ENCODE measurements at places on chromosomes 4 and X.

DNA sequence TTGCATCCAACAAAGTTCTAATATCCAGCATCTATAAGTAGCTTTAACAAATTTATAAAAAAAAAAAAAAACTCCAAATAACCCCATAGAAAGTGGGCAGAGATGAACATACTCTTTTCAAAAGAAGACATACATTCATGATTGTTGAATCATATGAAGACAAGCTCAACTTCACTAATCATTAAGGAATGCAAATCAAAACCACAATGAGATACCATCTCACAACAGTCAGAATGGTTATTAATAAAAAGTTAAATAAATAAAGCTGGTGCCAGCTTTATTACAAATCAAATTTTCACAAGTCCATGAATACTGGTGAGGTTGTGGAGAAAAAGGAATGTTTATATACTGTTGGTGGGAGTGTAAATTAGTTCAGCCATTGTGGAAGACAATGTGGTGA is 592.0 kb downstream of the IQCM start:
- DNase-seq: peak; percentile 89

- DNase-seq: no peak
Observed at GRCh38 chr4:1199556-1200331, 27.4 kb upstream of the SPON2 start.

- no peak for DNase-seq
Observed at GRCh38 chr4:81607950-81608349, 136.2 kb upstream of the RASGEF1B start.

- peak; percentile 77 for DNase-seq
Observed at GRCh38 chrX:132217203-132218073, 1.8 kb downstream of the RAP2C start.

- DNase-seq: peak; percentile 30
Observed at GRCh38 chr4:7752649-7753048, 187.0 kb downstream of the AFAP1 start.

GRCh38 chrX:67781132-67781531 is 237.3 kb downstream of the AR start:
- no peak for DNase-seq

GRCh38 chrX:140040386-140040785 is 75.1 kb upstream of the CXorf66 start:
- DNase-seq: no peak

DNA sequence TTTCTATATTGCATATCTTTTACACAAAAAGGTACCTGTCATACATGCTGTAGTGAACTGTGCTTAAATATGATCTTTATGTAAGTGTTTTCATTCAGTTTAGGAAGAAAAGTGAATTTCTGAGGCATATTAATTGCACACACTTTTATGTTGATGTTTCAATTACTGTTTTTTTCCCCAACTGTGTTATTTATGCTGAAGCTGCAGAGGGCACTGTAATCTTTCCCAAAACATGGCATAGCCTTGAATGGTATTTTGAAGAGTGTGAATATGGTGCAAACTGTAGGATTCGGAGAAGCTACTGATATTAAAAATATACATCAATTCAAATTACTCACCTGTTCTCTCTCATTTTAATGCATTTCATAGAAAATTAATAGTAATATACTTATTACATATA is 6.0 kb upstream of the CENPE start:
- DNase-seq: peak; percentile 7

DNA sequence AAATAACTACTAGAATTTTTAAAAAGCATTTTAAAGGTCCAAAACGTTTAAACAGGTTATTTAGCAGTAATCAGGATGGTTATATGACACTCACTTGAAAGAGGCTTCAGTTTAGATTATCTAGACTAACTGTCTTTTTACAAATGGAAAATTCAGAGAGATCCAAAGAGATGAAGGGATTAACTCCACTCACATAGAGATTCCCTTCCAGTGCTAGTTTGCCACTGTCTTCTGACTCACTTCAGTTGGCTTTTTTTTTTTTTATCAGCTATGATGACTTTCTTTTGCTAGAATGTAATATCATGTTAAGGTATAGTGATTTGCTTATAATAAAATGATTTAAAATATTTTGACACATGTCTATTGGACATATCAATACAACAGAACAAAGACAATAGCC is 43.8 kb downstream of the GALNT7 start:
- DNase-seq: no peak

DNA sequence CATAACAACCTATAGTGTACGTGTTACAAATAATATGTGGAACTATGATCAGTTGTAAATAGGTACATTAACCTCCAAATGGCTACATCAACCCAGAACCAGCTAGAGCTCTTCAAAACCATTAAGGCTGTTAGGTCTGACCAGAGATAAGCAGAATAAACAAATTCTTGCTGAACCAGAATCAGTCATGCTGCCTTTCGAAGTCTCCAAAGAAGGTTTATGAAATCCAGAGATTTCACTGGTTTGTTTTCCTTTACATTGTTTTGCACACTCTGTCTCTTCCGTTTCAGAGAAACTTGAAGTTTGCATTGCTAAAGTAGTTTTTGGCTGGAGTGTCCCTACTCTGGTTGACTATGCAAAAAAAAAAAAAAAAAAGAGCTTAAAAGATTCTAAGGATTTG is 177.3 kb upstream of the SLIT2 start:
- DNase-seq: peak; percentile 47

- peak; percentile 68 for DNase-seq
Observed at GRCh38 chrX:72714478-72714916, 391 bp upstream of the PHKA1 start.

- no peak for DNase-seq
Observed at GRCh38 chr4:168654104-168654847, 157.4 kb downstream of the PALLD start.

GRCh38 chrX:155188786-155189185 is 27.5 kb upstream of the VBP1 start:
- no peak for DNase-seq

- no peak for DNase-seq
Observed at GRCh38 chr4:8329859-8330761, 60.6 kb downstream of the HTRA3 start.

DNA sequence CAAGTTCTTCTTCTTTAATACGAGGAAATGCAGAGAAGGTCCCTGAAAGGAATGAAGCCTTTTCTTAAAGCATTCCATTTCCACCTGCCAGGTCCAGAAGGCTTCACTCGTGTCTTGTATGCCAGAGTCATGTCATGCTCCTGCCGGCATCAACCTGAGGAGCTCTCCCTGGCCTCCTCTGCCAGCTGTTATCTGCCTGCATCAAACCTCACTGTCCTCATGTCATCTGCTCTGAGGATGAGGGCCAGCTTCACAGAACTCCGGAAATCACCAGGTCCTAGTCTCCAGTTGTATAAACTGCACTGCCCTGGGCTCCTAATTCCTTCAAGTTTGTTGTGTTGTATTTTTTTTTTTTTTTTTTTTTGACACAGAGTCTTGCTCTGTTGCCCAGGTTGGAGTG is 20.0 kb upstream of the S100G start:
- no peak for DNase-seq

DNA sequence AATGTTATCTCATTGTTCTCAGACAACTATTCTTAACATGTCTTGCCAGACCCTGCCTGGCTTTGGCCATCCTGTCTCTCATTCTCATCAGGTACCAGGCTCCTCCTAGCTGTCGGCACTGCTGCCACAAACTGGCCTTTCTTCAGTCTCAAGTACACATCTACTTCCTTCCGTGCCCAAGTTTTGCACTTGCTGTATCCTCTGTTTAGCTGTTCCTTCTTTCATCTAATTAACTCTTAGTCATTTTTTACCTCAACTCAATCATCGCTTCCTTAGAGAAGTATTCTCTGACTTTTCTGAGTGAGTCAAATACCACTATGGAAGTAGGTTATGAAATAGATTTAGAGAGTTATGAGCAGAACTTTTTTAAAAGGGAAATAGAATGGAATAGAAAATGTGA is 19.7 kb downstream of the CXCL3 start:
- no peak for DNase-seq

DNA sequence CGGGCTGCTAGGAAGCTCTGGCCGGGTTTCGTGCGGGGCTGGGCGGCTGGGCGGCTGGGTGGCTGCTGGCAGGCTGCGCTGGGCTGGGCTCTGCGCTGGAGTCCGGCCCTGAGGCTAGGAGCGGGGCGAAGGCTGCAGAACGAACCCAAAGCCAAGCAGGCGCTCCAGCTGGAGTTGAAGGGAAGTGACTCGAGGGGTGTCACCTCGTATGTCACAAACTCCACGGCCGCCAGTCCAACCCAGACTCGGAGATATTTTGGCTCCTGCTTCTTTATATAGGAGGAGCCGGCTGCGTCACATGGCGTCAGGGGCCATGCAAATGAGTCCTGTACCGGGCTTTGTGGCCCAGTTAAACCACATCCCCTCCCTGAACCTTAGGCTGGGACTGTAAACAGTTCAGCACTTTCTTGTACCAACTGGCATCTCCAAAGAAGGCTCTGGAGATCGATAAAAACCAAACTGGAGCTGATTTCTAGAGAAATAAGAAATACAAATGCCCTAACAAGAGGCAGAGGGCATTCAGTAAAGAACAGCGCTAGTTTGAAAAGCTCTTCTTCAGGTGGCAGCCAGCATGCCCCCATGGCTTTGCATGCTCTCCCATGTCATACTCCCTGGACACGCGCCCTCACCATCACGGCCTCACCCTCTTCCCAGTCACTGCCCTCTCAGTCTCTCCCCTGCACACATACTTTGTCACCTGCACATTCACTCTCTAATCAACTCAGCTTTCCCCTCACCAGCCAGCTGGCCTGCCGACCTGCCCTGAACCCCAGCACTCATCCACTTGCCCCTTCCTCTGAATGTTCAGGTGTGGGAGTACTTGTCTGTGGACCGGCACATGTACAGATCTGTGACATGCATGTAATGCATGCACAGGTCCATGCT is 58.5 kb downstream of the TSC22D3 start:
- DNase-seq: peak; percentile 90

DNA sequence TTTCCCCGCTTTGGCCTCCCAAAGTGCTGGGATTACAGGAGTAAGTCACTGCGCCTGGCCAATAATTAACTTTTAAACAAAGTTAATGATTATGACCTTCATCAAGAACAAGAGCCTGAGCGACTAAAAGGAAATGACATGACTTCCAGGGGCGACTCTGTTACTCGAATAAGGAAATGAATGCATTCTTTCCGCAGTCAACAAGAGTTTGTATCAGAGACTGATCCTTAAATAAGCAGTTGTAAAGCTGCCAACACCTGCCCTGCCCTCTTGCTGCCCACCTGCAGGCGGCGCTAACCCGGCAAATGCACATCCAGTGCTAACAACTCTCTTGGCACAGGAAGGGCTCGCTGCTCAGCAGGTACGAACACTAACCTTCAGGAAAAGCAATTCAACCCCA is 27.3 kb downstream of the WDR1 start:
- DNase-seq: no peak

DNA sequence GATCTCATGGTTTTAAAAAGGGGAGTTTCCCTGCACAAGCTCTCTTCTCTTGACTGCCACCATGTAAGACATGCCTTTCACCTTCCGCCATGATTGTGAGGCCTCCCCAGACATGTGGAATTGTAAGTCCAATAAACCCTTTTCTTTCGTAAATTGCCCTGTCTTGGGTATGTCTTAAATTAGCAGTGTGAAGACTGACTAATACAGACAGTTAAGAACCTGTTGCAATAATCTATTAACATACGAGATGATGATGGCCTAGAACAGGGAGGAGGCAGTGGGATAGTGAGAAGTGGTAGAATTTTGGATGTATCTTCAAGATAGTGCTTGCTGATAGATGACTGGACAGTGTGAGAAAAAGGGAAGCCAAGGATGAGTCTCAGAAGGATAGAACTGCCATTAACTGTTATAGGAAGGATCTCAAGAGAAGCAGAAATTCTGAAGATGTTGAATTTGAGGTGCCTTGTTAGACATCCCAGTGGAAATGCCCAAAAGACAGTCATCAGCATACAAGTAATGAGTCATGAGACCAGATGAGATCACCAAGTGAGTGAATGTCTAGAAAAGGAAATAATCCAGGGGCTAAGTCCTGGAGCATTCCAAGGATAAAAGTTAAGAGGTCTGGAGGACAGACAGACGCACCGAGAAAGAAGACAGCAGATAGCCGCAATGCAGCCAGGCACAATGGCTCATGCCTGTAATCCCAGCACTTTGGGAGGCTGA is 38.8 kb upstream of the UGDH start:
- peak; percentile 97 for DNase-seq

DNA sequence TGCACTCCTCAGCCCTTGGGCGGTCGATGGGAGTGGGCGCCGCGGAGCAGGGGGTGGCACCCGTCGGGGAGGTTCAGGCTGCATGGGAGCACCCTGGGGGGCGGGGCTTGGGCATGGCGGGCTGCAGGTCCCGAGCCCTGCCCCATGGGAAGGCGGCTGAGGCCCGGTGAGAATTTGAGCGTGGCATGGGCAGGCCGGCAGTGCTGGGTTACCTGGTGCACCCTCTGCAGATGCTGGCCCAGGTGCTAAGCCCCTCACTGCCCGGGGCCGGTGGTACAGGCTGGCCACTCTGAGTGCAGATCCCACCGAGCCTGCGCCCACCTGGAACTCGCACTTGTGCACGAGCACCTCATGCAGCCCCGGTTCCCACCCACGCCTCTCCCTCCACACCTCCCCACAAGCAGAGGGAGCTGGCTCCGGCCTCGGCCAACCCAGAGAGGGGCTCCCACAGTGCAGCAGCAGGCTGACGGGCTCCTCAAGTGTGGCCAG is 556.3 kb downstream of the GALNTL6 start:
- no peak for DNase-seq

GRCh38 chr4:82508806-82509428 is 52.9 kb downstream of the TMEM150C start:
- no peak for DNase-seq

DNA sequence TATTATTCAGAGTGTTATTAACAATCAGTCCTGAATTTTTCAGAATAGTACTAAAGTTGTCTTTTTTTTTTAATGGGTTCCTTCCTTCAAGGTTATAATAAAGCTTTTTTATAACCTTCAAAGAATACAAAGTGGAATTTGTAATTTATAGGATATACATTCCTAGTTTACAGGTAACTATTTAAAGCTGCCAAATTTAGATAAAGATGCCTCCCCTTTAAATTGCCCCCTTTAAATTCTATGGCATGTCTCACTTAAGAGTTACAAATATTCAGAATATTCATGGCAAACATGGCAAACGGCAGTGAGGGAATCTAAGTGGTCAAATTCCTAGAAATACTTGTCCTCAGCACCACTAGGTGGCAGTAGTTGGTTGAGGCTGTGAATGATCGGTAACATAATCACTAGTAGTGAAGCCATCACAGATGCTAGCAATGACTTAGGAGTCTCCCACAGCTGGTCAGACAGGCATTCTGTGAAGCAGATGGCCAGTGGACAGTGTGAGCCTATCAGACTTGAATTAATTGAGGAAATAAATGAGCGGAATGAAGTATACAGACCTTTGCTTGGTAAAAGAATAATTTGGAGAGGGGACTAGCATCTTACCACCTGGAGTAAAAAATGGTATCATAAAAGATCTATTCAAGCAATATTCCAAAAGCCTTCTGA is 86.4 kb downstream of the CBR4 start:
- DNase-seq: peak; percentile 75

- no peak for DNase-seq
Observed at GRCh38 chrX:78957768-78958130, 12.6 kb downstream of the P2RY10 start.

DNA sequence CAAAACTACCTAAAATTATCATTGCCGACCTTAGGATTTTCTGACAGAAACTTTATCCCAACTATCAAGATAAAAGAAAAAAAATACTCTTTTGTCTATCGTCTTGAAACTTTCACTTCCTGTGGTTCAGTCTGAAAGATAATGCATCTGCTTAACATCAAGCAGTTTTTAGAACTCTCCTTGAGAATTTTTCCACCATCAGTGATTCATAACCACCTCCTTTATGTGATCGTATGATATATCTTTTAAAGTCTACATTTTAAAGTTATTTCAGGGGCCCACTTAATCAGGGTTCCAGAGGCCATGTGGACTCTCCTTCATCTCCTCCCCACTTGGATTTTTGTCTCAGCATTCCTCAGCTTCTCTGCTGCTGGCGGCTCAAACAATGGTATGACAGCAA is 272.8 kb upstream of the TENM3 start:
- peak; percentile 22 for DNase-seq

Data from fibroblast of skin of back (primary cell).